ENCODE measurements at places on chromosomes 5 and 9.

- no peak for DNase-seq
Observed at GRCh38 chr9:87156247-87156646, 208.9 kb upstream of the GAS1 start.

DNA sequence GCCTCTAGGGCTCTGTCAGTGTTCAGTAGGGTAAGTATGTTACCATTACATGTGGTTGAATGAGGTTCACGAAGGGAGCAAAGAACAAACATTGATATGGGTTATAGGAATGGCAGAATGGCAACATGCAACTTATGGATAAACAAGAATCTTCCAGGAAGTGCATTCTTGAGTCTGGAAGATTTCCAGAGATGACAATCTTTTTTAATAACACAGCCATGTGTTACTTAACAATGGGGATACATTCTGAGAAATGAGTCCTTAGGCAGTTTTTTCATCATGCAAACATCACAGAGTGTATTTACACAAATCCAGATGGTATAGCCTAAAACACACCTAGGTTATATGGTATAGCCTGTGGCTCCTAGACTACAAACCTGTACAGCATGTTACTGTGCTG lies 9.1 kb upstream of the SLC28A3 start:
- DNase-seq, result no peak

- DNase-seq, result no peak
Observed at GRCh38 chr5:42242210-42242609, 181.0 kb upstream of the GHR start.

GRCh38 chr5:54828151-54828550 lies 157.2 kb downstream of the ESM1 start:
- DNase-seq, result no peak

All from activated naive CD4-positive, alpha-beta T cell treated with Interleukin-2 at 50 U/mL for 16 hours (primary cell).